ENCODE measurements at places on chromosomes 7 and 10.
A peak's percentile ranks its signal among the peaks of the same experiment; 100 is the strongest.

DNA sequence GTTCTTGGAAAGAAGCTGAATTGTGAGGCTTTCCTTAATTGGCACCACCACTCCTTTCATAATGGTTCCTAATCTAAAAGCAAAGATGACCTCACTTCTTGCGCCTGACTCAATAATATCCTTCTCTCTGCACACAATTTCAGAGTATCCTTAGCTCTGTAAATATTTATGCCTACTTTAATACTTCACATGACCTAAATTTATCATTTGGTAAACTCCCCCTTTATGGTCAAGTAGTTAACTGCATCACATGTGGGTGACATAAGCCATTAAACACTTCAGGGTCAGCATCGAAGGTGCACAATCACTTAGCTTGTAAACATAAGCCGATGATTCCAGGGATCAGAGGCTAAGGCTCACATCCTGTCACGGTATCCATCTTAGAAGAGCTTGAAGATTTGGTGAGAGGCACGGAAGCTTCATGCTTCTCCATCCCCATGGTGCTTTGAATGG, 7.3 kb upstream of the RHOBTB1 start:
- DNase-seq = no peak

DNA sequence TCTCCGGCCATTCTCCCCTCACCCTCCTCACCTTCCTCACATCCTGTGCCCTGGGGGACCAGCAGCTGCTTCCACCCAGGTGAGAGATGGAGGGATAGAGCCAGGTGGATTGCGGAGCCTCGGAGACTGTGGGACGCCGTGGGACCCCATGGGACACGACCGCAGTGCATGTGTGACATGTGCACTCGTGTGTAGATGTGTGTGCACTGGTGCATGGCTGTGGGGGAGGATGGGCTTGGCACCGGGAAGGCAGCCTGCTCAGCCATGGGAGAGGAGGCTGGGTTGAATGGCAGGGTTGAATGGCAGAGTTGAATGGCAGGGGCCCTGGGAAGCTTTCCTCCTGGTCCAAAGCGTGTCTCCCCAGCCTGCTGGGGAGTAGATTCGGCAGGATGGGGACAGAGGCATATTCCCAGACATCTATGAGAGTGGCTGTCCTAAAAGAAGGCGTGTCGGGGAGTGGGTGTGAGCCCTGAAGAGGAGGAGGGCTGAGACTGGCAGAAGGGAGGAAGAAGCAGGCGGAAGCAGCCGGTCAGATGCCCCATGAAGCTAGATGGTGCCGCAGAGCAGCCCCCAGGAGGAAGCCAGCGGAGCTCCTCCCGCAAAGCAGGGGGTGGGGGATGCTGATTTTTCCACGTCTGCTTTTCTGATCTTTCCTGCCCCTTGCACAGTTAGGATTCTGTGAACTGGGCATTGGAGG, 815 bp downstream of the GIMAP8 start:
- DNase-seq = no peak

DNA sequence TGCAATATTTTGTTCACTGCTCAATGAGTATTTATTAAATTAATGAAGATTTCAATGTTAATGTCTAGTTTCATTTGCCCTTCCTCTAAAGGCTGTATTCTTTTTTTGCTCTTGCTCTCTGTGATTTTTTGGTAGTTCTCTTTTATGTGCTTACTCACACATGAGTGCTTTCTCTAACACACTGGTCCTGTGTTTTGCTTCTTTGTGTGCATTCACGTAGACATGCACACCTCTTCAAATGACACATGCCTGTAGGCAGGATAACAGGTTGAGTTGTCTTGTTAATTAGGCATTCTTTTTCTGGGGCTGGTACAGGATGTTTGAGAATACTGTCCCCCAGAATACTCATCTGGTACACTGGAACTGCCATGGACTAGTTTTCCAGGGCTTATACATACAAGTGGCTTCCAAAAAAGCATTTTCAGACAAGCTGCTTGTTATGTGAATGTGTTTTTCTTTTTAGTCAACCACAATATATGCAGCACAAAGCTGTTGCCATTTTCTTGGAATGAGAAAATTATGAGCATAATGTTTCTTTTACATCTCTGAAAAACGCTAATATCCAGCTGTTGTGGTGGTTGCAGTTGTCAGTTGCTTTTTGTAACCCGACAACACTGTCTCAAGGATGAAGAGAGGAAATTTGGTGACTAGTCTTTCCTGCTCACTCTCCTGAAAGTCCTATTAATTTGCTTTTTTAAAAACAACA, 416.4 kb downstream of the AUTS2 start:
- DNase-seq = no peak

- no peak for DNase-seq
Observed at GRCh38 chr10:106078895-106079576, 1085.5 kb downstream of the SORCS1 start.

DNA sequence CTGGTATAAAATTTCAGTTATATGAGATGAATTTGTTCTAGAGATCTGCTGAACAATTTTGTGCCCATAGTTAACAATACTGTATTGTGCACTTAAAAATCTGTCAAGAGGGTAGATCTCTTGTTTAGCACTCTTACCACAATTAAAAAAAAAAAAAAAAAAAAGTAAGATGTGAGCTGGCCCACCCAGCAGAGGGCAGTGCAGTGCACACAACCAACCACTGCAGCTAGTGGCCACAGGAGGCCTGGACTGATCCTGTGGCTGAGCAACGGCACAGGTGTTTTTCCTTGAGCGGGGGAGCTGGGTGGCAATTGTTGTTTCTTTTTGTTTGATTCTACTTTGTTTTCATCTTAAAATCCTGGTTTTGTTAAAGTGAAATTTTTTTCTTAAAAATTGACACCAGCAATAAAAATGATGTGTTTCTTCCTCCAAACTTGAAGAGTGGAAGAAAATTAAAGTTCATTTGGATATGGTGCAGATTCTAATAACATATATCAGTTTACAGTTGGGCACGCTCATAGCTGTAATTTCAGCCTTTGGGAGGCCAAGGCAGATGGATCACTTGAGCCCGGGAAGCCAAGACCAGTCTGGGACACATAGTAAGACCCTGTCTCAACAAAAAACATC, 171.1 kb upstream of the TBX20 start:
- peak; percentile 72 for DNase-seq

DNA sequence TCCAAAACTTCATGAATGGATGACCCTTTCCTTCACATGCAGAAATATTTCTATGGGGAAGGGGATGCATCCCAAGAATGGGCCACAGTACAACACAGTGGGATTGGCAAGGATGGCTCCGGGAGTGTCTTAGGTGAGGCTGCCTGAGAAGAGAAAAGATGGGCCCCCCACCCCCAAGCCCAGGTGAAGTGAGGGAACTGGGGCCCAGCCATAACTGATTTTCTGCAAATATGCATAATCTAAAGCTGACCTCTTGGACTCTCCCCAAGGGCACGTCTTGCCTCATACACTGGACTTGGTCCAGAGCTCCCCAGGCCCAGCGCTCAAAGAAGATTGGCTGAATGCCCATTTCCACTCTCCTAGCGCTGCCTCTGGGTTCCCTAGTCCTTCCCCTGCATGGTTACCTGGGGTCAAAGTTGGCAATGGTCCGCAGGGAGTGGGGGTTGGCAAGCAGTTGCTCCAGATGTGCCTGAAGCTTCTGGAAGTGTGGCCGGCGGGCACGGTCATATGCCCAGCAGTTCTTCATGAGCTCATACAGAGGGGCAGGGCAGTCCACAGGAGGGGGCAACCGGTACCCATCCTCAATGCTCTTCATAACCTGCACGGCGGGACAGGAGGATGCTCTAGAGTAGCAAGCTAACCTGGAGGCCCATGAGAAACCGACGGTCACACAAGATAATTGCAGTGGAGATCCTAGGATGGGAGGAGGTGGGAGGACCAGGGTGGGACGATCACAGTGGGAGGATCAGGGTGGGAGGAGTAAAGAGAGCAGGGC, 12.3 kb downstream of the ZYX start:
- no peak for DNase-seq

GRCh38 chr10:133592716-133593115, 27.3 kb upstream of the SYCE1 start:
- DNase-seq = no peak

- no peak for DNase-seq
Observed at GRCh38 chr7:151461096-151461941, 21.4 kb upstream of the CRYGN start.

DNA sequence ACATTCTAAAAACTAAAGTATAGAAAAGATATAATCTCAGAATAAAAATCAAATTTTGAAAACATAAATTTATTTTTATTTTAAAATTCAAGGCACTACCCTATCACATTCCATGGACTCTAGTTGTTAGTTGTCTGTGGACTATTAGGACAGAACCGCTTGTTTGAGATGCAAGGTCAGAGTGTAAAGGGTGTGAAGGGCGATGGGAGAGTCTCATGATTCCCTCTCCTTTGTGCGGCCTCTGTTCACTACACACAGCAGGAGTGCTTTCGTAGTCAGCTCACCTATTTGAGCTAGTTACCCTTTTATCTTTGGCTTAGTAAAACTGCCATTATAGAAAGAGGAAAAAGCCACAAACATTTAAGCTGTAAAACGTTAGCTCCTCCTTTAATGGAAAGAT, 189.8 kb upstream of the TEX47 start:
- DNase-seq = no peak

- no peak for DNase-seq
Observed at GRCh38 chr7:25672496-25672895, 444.2 kb upstream of the NPVF start.

- no peak for DNase-seq
Observed at GRCh38 chr7:128045766-128046165, 14.5 kb upstream of the LRRC4 start.

DNA sequence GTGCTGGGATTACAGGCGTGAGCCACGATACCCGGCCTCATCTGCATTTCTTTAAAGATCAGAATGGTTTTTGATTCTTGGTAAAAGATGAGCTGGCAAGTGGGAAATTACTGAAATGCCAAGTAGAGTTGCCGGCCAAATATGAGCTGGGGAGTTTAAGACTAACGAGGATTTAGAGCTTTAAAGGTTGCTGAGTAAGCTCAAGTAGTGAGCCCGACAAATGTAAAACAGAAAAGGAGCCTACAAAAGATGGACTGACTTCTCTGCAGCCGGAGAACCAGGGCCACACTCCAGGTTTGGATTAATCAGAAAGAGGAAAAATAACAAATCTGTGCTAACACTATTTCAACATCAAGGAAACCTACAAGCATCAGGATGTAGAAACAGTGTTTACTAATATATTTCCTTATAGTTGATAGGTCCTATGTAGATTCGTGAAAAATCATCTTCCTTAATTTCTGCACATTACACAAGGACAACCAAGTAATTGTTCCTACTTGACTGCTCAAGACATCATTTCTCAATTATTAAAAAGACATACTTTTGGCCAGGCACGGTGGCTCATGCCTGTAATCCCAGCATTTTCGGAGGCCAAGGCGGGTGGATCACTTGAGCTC, 49.6 kb downstream of the MPP7 start:
- no peak for DNase-seq

DNA sequence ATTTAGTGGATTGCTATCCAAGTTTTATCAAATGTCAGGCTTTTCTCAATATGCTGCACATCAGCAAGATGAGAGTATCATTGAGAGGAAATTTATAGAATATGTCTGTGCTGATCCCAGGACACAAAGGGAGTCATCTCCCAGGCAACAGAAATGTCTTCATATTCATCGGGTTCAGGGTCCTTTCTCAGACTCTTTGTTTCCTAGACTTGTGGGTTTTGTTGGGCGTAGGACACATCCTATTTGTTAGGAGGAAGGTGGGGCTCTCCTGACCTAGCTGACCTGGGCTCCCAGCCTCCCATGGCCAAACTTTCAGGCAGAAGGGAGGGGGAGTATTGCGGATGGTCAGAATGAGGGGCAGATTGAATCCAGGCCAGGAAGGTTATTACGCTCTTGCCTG, 22.9 kb upstream of the NPS start:
- no peak for DNase-seq

GRCh38 chr10:782751-783648, 93.5 kb upstream of the DIP2C start:
- DNase-seq = peak; percentile 6

- no peak for DNase-seq
Observed at GRCh38 chr7:157540606-157541294, 203.9 kb downstream of the DNAJB6 start.

DNA sequence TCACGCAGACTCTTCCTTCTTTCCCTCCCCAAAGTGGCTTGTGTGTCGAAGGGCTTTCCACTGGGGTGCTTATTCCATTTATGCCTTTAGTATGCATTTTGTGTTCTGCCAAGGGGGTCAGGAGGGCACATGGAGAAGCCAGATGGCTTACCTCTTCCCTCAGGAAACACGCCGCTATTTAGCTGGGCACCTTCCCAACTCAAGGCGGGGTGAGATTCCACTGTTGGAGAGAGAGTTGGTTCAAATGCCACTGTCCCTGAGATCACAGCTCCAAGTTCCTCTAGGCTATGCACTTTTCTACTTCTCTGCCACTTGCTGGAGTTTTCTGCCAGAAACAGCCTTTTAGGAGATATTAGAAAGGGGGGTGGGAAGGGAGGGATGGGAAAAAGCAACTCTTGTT, 1091.8 kb downstream of the LRMDA start:
- no peak for DNase-seq

- DNase-seq = peak; percentile 19
Observed at GRCh38 chr7:114084472-114085312, 165.9 kb upstream of the PPP1R3A start.
